ENCODE measurements at places on chromosomes 1 and 21. TPM values are rescaled to one million over a fixed set of nuclear protein-coding genes. Genes with fewer than 3 reads are reported as not detected.

DNA sequence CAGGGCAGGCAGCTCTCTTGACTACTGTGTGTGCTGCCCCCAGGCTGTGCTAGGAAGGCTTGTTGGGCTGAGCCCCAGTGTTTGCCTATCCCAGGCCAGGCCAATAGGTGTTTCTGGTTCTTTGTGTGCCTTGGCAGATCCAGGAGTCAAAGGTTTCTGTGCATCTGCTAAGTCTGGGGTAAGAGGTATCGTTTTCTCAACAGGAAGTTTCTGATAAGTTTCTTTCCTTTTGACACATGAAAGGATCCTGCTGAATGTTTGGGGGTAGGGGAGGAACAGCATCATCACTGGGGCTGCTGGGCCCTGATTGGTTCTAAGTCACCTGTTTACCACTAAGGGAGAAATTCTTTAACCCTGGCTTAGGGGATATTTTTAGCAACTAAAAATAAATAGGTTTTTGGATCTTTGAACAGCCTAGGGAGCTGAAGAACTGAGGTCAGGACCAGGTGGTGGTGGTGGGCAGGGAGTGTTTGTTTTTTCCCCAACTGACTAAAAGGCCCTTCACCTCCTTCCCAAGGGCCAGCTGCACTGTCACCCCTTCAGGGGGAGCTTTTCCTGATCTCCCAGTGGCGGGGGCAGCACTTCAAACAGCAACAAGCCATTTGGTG, 85.1 kb downstream of the KCNN3 start:
- no peak for DNase-seq

DNA sequence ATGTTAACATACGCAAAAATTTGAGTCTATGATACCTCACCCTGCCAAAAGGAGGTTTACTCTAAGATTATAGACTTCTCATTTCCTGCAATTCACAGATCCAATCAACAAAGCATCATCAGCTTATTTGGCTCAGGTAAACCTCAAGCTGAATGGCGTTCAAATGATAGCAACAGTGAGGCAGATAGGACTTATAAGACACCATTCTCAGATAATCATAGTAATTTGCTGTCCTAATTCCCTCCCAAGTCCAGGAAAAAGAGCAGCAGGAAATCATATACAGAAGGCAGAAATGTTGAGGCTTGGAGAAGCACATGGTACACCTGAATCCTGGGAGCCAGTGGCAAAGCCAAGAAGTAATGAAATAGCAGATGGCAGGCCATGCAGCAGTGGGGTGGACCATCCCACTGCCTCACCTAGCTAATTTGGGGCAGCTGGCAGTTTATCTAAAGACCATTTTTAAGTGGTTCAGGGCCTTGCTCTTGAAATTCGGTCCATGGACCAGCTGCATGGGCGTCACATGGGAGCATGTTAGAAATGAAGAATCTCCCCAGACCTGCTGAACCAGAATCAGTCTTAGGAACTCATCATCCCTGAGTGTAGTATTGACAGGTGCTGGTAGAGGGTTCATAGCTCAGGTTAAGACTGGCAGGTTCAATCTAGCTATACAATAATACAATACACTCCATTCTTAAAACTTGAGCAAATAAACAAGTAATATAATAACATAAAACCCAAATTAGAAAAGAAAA, 57.7 kb downstream of the ASTN1 start:
- no peak for DNase-seq

GRCh38 chr1:155026154-155026553, 7.4 kb downstream of the DCST2 start:
- no peak for DNase-seq

GRCh38 chr1:27413004-27413403, 20.6 kb downstream of the GPR3 start:
- no peak for DNase-seq

DNA sequence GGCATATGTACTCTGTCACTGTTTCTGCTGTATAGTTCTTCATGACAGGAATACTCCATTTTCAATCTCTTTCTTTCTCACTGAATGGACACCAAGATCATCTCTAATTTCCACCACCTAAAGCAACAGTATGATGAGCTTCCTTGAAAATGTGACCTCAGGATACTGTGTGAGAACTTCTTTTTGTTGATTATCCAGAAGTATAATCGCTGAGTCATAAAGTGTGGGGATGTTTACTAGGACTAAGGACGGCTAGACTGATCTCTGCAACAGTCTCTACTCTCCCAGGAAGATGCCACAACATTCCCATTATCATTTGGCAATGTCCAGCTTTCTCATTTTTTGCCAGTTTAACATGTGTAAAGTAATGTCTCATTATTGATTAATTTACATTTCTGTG, 70.3 kb downstream of the TNFSF18 start:
- no peak for DNase-seq

PADI1 gene
- not detected for total RNA-seq

- no peak for DNase-seq
Observed at GRCh38 chr1:172969611-172970010, 81.1 kb downstream of the TNFSF18 start.

GRCh38 chr1:83497563-83497962, 501.4 kb downstream of the TTLL7 start:
- DNase-seq = no peak

DNA sequence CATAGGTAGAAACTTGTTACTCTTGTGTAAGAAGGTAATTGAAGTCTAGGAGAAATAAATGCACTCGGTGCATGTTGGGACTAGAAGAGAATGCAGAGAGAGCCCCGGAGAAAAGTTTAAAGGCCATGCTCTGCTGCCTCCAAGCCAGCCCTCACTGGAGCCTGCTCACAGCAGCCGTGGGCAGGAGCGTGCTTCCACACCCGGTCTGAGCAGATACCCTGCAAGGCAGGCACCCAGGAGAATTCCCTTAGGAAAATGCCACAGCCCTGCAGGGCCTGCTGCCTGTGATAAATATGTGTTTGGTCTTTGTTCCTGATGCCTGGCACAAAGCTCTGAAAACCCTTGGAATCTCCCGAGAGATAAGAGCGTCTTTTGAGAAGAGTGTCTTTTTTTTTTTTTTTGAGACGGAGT, 22.8 kb downstream of the C2CD2 start:
- DNase-seq = no peak

DNA sequence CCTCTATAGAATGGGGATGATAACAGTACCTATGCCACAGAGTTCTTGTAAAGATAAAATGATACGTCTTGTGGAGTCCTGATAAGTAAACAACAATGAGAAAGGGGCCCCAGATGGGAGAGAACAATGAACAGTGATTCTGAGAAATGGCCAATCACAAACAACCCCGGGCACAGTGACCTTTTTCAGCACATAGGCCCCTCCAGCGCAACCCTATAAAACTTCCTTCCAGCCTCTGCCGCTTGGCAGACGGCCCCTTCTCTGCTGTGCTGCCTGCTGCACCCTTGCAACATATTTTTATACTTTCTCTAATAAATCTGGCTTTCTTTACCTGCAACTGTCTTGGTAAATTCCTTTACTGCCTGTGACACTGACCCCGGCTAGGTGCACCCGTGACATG, 8.9 kb downstream of the RCAN1 start:
- no peak for DNase-seq

OLFML3 gene
- total RNA-seq = 8.2 TPM

DNA sequence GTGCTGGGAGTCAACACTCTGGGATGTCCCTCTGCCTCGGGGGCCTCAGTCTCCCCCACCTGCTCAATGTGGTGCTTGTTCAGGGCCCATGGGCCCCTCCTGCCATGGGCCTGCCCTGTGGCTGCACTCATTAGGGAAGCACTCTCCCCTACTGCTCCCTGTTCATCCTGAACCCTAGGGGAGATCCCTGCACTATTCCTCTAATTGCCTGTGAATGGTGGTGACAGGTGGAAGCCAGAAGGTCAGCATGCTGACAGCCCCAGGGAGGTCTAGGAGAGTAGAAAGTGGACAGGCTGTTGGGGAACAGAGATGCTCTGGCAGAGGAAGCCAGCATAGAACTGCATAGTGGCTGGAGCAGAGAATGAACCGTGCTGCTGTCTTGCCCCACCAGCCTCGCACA, 217.6 kb downstream of the TRABD2B start:
- DNase-seq = no peak

DNA sequence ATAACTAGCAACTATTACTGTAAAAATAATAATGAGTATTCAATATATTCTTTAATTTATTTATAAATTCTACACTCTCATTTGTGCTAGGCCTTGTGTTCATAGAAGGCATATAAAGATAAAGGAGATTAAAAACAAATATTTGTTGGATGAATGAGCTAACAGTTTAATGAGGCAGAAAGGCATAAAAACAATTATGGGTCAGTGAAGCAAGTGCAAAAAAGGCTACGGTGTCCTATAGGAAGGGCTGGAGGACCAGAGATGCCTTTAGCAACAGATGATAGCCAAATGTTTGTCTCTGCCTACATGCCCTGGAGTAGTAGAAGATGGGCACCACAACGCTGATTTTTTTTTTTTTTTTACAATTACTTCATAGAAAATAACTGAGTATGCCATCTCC, 45.7 kb downstream of the PTGS2 start:
- DNase-seq = no peak

GRCh38 chr1:175891783-175892309, 148.5 kb upstream of the TNR start:
- no peak for DNase-seq

GRCh38 chr1:14939527-14940284, 213.8 kb upstream of the TMEM51 start:
- DNase-seq = no peak

DNA sequence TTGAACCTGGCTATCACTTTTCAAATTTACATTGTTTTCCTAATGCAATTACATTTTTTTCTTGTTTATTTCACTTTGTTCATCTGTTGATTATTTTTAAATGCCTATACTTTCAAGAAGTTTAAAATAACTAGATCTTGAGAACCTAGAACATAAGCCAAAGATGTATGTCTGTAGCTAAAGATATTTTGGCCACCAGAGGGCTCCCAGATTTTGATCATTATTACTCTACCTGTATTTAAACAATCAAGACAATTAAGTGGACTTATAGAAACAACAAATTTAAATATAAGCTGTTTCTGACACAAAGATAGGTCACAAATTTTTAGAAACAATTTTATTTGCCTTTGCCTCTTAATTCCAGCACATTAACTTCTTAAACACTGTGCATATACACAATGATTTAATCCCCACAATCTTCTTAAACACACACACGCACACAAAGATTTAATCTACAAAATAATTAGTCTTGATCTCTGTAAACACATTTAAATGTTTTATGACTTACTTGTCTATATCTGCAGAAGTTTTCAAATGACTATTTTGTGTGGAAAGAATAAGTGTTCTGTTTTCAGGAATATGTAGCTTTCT, 380.0 kb downstream of the DSCAM start:
- no peak for DNase-seq

DNA sequence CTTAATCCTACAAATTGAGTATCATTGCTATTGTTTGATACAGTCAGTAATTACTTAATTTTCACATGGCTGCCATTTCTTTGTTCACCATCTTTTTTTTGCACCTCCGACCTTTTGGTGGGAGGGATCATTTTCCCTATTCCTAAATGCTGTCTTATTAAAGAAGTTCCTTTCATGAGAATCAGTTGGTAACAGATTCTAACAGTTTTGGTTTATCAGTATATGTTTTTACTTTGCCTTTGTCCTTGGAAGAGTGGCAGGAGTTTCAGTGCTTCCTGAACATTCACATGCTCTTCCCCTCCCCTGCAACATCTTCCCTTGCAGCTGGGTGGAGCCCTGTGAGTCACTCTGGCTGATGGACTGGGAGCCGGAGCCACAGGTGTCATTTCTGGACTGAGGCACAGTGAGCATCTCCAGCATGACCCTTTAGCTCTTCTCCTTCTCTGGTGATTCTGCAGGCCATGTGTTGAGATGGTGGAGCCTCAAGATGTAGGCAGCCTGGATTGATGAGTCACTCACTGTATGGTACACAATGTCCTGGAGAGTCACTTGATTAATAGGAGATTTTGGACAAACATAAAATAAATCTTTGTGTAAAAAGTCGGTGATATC, 217.7 kb downstream of the URB2 start:
- DNase-seq = no peak

DNA sequence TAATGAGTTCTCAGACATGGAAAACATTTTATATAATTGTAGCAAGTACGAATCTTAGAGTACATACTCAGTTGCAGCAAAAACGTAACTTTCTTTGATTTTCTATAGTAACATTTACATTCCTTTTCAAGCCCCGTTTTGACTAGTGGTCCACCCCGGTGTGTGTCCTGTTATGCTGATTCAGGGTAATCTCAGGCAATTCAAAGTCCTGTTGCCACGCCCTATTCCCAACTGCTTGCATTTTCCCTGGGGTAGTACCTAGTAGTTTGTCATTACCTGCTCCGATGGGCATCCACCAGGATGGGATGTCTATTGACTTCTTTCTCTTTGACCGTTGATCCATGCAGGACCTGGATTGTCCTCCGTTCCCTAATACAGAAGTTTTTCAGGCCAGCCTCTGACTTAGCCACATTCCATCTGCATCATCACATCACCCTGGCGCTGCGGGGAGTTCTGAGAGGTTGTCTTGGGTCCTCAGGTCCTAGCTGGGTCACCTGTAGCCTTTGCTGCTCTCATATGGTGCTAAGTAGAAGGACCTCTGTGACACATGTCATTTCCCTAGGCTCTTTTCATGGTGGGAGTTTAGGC, 15.0 kb upstream of the FCAMR start:
- no peak for DNase-seq

C1orf185 gene
- not detected for total RNA-seq

GRCh38 chr1:207990876-207991582, 80.1 kb upstream of the CD34 start:
- DNase-seq = no peak

GPATCH2 gene
- 9.5 TPM for total RNA-seq

CDA gene
- total RNA-seq = 4.0 TPM

GRCh38 chr1:207870306-207871031, 40.5 kb downstream of the CD34 start:
- no peak for DNase-seq

- DNase-seq = no peak
Observed at GRCh38 chr1:7572654-7573152, 198.4 kb upstream of the VAMP3 start.

DNA sequence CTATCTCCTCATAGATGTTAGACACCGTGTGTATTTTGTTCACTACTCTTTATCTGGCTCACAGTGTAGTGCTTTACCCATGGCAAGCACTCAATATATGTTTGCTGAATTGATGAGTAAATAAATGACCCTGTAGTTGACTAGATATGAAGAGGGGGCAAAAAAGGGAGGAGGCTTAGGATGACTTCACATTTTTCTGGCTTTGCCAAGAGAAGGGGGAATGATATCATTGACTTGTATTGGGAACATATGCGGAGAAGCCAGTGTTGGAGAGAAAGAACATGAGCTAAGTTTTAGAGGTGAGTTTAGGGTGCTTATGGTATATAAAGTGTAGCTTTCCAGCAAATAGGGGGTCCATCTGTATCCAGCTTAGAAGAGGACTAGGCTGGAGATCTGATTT, 145.5 kb downstream of the TENT5C start:
- DNase-seq = no peak

GRCh38 chr21:25369524-25370300, 237.6 kb downstream of the MRPL39 start:
- no peak for DNase-seq
